ENCODE measurements at places on chromosomes 5 and 9.

GRCh38 chr9:82989929-82990328, 73.0 kb downstream of the RASEF start:
- DNase-seq, result no peak

DNA sequence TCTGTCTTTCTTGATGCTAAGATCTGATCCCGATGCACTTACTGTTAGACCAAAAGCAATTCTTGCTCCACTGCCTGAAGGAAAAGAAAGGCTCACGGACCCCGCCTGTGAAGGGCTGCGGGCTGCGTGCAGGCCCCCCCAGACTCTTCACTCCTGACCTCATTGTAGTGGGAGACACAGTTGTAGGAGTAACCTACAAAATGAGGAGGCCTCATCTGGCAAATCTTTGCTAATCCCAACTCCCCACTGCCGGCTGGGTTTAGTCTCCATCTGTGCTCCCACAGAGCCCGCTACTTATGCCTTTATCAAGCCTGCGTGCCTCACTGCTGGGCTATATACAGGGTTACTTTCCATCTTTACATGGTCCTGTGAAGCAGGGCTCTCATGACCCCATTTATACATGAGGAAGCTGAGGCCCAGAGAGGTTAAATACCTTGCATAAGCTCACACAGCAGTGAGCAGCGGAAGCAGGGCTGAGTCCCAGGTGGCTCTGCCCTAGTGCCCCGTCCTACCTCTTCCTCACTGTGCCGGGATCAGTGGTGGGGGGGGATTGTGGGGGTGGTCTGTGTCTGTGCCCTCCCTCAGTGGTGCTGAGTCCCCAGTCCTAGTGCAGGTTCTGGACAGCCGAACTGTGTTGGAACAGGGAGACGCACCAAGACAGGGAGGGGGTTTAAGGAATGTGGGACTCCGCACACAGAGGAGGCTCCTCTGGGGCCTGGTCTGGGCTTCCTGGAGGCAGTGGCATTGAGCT, 43.9 kb upstream of the RNF130 start:
- DNase-seq, result no peak

GRCh38 chr9:91276513-91276912, 85.2 kb downstream of the AUH start:
- no peak for DNase-seq

GRCh38 chr9:92717201-92718085, 47.2 kb downstream of the BICD2 start:
- no peak for DNase-seq

DNA sequence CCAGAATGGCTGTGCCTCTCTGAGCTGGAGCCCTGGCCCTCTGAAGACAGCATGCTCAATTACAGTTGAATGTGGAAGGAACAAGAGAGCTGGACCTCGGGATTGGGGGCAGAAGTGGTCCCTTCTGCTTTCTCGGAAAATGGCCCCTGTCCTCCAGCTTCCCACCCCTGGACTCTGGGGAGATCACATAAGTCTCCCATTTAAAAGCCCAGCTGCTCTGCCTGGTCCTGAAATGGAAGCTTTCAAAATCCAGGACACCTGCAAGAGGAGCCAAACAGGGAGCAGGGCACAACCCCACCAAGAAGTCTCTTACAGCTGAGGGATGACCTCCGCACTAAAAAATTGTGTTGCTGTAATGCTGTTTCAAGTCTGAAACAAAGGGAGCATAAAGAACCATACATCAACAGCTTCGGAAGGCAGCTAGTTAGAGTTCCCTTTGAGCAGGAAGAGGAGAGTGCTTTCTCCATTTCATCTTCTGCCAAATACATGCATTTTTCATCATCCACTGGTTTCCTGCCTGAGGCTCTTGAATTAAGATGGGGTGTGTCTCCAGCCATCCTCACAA, 48.2 kb downstream of the TGFBI start:
- no peak for DNase-seq

- no peak for DNase-seq
Measured at GRCh38 chr5:141878186-141878710, at the start of gene PCDH1. TSS of gene PCDH1 (minus strand) at chr5:141878410. CDS start at chr5:141878262, 148 bp downstream.

- DNase-seq, result peak; percentile 81
Measured at GRCh38 chr9:109098171-109098959, 21.4 kb downstream of the TMEM245 start.

- DNase-seq, result no peak
Measured at GRCh38 chr5:116395631-116396203, 178.9 kb downstream of the SEMA6A start.

DNA sequence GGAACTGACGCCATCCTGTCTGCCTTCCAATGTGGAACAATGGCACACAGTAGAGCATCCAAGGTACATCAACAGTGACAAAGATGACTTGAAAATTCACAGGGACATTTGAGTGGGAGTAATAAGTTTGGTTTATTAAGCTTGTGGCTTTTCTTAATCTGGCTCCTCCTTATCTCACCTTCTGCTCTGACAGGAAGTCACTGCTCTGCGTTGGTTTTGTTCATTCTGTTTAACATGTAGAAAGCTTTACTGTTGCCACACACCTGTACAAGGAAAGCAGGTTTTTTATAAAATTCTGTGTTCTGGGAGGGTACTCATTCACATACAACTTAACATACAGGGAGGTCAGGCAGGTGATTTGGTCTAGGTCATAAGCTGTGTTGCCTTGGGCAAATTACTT, 1.6 kb upstream of the GZMK start:
- no peak for DNase-seq

GRCh38 chr9:121822093-121823085, 171.0 kb downstream of the DAB2IP start:
- no peak for DNase-seq

DNA sequence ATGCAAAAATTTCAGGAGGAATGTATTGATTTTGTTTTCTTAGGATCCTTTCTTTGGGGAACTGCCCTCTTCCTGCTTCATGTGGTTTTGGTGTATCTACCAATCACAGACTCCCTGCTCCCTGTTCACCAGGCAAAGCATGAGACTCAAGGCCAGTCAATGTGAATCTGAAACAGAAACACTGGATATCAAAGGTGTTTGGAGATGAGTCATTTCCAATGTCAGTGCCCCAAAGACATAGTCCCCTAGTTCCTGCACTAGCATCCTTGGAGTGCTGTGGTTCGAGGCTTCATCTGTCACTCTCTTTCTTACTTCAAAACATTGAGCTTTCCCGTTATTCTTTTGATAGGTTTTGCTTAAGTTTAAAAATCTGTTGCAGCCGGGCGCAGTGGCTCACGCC, 8.1 kb downstream of the PPP3R2 start:
- DNase-seq, result no peak

- no peak for DNase-seq
Measured at GRCh38 chr5:140136624-140137023, 10.9 kb downstream of the IGIP start.

GRCh38 chr5:38673671-38674071, 117.2 kb upstream of the LIFR start:
- DNase-seq, result no peak

DNA sequence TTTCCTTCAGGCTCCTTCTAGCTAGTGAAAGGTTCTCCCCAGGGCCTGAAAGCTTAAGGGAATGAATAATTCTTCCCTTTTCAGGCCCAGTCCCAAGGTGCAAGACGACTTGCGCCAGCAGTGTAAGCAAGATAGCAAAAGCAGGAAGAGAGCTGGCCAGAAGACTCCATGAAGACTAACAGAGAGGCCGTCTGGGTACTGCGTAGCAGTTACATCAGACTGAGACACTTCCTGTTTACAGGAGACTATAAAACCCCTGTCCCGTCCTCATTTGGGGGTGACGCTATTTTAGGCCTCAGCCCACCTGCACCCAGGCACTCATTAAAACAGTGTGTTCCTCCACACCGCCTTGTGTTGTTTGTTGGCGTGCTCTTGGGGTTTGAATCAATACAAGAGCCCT, 90.7 kb upstream of the MOCS2 start:
- no peak for DNase-seq

- peak; percentile 17 for DNase-seq
Measured at GRCh38 chr9:92292338-92293074, 991 bp downstream of the IARS1 start.

DNA sequence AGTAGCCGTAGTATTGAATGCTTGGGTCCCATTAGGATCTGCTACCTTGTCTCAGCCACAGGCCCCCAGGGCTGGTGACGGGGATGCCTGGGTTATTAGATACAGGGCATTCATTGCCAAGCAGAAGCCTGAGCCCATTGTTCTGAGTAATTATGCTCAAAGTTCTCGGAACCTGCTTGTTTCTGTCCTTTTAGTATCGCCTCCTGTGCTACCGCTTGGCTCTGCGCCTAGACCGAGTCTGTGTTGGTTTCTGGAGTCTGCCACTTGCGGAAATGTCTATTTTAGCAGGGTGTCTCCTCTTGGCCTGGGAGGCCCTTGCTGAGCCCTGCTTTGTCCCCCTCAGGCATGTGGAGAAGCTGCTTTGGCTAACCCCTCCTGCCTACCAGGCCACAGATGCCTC, 506.1 kb downstream of the BNC2 start:
- DNase-seq, result no peak

- DNase-seq, result no peak
Measured at GRCh38 chr9:6495466-6495865, 82.5 kb downstream of the UHRF2 start.

DNA sequence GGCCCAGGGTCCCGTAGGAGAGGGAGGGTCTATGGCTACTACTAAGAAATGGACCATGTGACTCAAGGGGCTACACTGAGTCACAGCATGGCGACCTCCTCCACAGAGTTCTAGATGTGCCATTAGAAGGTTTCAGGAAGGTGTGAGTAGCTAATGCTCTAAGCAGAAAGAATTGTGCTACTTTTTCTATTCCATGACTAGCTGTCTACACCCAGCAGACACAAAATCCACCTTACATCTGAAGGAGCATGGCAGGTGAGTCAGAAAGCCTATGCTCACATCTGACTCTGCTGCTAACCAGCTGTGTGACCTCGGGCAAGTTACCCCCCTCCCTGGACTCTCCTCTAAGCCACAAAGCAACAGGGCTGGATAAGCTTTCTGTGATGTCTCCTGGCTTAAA, 14.4 kb upstream of the MEIKIN start:
- DNase-seq, result no peak

DNA sequence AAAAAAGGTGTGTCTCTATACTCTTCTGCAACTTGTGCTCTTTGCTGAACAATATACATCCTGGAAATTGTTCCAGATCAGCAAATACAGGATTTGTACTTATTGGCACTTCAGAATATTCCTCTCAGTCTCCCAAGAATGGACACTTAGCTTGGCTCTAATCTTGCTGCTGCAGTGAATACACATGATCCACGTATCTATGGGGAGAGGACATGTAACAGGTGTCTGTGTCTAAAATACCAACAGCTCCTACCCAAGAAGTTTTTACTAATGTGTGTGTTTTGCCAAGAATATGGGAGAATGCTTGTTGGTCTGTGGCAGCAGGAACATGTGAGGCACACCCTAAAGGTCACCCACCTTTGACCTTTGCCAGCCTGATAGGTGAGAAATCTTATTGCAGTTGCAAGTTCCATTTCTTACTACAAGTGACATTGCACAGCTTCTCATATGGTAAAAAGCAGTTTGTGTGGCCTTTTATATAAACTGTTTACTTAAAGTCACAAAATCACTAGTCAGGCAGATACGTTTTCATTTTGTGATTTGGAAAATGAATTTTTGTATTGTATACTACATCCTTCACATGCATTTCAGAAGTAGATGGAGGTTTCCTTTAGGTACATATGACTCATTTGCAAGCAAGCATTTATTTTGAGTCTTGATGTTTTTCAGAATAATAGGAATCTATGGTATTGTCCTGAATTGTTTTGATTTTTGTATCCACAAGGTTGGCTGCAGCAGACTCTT, 35.8 kb downstream of the PHF2 start:
- no peak for DNase-seq

Measured in HFFc6 (cell line).